ENCODE measurements at places on chromosomes 11 and 22. TPM values are rescaled to one million over a fixed set of nuclear protein-coding genes. Genes with fewer than 3 reads are reported as not detected.

TSG101 gene
- polyA plus RNA-seq, result 95.0 TPM

ZW10 gene
- polyA plus RNA-seq, result 2.2 TPM

DNA sequence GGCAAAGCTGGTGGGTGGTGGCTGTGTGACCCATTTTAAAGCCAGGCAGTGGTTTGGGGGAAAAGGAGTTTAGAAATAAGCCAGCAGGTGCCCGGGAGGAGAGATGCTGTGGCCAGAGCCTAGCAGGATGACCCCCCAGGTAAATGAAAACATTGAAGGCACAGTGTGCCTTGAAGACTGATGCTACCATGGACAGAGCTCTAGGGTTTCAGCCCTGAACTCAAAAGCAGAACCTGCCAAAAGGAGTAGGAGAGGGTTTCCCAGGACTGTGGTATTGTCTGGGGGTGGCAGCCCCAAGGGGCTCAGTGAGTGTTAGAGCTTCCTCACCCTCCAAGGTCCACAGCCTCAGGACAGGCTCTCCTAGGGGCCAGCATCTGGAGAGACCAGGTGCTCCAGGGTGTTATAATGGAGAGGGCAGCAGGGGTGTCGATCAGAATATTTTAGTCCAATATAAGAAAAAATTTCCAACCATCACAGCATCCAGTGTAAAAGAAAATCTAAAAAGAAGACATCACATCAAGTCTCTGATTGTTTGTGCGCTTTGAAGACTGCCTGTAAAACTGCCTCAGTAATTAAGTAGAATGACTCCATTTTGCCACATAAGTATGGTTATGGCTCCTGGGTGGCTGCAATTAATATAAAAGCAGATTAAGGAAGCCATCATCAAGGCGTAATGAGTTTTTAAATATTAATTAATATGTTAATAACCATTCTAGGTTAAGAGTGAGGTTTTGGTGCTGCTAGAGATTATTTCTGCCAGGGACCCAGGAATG, 88.6 kb upstream of the LMO1 start:
- no peak for DNase-seq

GRCh38 chr11:87917111-87917510, 258.1 kb downstream of the RAB38 start:
- DNase-seq, result no peak

DNA sequence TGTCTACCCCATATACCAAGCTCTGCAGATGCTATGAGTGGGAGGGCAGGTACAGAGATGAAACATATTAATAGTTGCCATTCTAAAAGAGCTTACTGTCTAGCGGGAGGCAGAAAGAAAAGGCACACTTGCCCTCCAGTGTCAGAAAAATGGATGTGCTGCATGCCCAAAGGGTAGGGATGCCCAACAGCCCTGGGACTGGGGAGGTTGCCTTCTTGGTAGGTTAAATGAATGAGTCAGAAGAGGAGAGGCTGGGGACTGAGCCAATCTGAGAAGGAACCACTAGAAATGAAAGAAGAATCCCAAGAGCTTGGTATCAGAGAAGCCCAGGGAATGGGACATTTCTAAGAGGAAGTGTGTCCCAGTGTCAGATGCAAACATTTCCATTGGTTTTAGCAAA, 1.2 kb downstream of the BIRC3 start:
- no peak for DNase-seq

DNA sequence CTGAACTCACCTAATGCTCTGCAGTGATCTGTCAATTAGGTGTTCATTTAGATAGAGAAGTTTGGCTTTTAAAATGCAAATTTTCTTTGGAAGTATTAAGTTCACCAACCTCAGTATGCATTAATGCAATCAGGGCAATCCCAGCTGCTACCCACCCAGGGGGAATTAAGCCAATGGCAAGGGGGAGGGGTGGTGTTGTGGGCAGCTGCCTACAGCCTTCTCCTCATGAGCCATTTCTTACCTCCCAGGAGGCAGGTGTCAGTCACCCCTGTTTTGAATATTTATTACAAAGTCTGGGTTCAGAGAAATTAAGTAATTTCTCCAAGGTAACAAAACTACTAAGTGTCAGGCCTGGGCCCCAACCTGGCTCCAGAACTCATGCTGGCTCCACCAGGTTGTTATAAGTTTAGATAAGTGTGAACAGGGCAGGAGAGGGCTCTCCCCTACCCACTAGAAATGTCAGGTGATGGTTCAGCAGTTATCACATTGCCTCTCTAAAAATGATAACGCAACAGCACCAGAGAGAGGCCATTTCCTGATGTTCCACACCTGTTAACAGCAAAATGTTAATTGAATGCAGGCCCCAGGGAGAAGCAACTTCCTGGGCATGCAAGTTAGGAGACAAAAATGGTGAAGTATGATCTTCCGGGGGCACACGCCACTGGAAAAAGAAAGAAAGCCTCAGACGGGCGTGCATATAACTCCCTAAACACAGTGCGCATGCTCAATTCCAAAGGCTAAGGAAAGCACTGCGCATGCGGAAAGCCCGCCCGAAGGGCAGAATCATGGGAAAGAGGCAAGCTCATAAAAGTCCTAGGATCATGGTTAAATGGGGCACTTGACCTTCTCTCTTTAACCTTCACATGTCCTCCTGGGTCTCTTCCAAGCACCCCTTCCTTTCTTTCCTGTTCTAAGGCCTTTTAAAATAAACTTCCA, 35.4 kb upstream of the GNAZ start:
- no peak for DNase-seq

MMP3 gene
- not detected for polyA plus RNA-seq

DNA sequence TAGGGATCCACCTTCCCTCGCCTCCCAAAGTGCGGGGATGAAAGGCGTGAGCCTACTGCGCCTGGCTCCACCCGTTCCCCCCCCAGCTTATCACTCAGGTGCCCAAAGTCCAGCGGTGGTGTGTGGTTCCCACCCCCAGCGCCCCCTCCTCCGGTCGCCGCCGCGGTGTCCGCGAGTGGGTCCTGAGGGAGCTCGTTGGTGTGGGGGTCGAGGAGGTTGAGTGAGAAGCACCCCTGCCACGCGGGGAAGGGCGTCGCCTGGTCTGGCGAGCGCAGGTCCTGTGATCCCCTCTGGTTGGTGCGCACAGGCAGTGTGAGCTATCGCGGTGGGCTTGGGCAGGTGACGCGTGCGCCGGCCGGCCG, 3900.6 kb upstream of the OR11H1 start:
- DNase-seq, result no peak

- DNase-seq, result no peak
Measured at GRCh38 chr22:19865141-19865829, 10.6 kb upstream of the GNB1L start.

DNA sequence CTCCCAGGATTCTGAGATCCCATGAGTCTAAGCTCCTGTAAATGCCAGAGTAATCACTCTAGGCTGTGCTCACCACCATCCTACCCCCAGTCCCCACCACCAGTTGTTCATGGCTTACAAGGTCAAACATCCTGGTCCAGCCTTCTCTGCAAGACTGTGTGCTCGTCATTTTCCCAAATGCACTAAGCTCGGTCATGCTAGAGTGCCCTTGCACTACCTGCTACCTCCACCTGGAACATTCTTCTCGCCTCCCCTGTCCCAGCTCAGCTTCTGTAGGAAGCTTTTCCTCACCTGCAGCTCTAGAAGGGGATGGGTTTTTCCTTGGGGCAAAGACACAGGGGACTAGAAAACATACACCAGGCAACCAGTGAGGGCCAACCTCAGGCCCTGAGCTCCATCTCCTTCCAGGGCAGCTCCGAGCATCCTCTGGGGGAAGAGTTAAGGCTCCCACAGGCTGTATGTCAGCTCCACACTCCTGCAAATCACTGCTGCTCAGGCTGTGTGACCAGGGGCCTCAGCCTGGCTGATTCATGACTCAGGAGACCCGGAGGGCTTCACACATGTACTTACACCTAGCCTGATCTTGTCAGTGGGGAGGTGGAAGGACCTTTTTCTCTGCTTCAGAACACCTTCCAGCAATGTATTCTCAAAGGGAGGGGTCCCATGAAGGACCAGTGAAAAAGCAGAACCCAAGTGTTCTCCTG, 37.2 kb upstream of the CSNK2A3 start:
- no peak for DNase-seq

GRCh38 chr11:111426617-111427016, 47.5 kb upstream of the POU2AF1 start:
- no peak for DNase-seq

MYO7A gene
- polyA plus RNA-seq, result 2.9 TPM

Data from heart left ventricle (tissue), 16 donors.